Activated CD8-positive, alpha-beta memory T cell treated with anti-CD3 and anti-CD28 coated beads for 36 hours (primary cell): ENCODE measurements at places on chromosomes 3 and 15. TPM values are rescaled to one million over a fixed set of nuclear protein-coding genes. Genes with fewer than 3 reads are reported as not detected.

The SLC51B gene
- total RNA-seq: not detected

The SFMBT1 gene
- 20.3 TPM for total RNA-seq

The SPATA12 gene
- not detected for total RNA-seq

The RTP3 gene
- not detected for total RNA-seq

The GSK3B gene
- total RNA-seq: 34.4 TPM

The SKOR1 gene
- 0.06 TPM for total RNA-seq

The CIB2 gene
- total RNA-seq: 2.6 TPM

The GOLGA8T gene
- total RNA-seq: 0.15 TPM

The SLC22A13 gene
- 0.23 TPM for total RNA-seq

The SLC28A1 gene
- not detected for total RNA-seq

The ACKR2 gene
- 1.4 TPM for total RNA-seq

The MAP6D1 gene
- 3.3 TPM for total RNA-seq

The ZDHHC19 gene
- not detected for total RNA-seq

The ZPLD1 gene
- not detected for total RNA-seq

The BOC gene
- 0.42 TPM for total RNA-seq

The SST gene
- total RNA-seq: not detected

The MFAP1 gene
- total RNA-seq: 54.1 TPM

The GABRR3 gene
- not detected for total RNA-seq

The CKMT1B gene
- total RNA-seq: 0.27 TPM

The IRAK2 gene
- total RNA-seq: 4.0 TPM

The PIGZ gene
- total RNA-seq: 0.57 TPM

The SLC9C1 gene
- total RNA-seq: not detected
